ENCODE measurements at places on chromosomes 1 and 21.

DNA sequence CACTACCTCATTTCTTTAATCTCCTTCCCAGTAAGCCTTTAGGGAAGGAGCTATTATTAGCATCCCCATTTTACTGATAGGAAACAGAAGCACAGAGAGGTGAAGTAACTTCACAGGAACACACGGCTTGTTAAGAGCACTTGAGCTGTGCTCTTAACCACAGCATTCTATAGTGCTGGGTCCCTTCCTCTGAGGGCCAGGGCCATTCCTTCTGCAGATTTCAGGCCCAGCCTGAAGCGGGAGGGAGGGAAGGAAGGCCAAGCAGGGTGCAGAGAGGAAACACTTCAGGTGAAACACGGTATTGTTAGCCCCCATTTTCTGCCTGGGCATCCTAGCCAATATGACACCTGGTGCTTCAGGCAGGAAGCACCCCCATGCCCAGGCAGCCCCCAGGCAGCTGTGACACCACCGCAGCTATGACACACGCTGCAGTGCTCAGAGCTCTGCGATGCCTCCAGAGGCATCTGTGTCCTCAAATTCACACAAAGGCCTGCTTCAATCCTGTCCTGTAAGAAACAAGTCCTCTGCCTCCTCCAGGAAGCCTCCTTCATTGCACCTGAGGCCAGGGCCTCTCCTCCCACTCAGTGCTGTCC is 4.5 kb upstream of the EXTL1 start:
- no peak for DNase-seq

DNA sequence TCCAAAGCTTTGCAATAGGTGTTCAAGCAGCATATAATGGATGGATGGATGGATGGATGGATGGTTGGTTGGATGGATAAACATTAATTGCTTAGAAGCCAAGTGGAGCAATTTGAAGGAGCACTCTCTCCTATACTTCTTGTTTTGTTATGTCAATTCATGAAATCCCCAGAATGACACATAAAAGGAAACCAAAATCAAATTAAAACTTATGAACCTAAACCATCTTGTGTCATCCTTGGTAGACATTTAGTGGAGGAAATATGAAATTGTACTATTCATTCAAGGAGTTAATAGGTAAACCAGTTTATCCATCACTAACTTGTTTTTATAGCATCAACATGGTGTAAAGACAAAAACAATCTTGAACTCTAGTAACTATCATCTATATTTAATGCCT is 122.5 kb downstream of the NR5A2 start:
- DNase-seq, result no peak

DNA sequence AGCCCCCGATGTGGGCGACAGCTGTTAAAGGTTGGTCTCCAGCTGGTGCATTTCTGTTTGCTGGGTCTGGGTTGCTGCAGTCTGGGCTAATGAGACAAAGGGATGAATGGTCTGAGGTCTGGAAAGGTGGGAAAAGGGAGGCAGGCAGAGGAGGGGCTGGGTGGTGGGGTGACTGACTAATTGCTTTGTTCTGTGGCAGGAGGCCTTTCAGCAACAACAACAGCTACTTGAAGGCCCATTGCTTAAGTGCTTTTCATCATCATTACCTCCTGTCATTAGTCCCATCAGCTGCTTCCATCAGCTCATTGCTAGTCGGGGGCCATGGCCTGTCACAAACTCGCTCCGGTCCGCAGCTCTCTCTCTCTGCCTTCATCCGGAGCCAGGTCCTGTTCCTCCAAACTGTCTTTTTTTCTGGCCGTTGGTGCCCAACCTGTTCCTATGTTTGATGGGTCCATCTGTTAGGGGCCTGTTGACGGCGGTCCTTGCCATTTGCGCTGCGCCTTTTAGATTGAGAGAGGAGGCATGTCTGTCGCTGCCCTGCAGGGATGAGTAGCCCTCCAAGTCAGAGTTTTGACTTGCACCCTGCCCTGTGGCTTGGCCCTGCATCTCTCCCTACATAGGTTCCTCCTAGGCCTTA is 105.6 kb upstream of the PLXNA2 start:
- no peak for DNase-seq

DNA sequence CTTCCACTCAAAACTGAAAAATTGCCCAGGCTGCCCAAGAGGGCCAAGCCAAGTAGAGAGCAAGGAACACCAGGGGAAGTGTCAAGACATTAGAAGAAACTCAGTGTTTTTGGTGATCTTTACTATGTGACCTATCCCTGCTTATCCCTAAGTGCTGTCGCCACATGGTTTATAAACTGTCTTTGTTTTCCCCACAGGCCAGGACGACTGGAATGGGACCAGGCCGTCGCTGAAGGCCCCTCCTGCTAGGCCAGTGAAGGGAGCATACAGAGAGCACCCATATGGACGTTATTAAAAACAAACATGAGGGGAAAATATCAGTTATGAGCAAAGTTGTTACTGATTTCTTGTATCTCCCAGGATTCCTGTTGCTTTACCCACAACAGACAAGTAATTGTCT is 28.7 kb downstream of the KHDRBS1 start:
- no peak for DNase-seq

DNA sequence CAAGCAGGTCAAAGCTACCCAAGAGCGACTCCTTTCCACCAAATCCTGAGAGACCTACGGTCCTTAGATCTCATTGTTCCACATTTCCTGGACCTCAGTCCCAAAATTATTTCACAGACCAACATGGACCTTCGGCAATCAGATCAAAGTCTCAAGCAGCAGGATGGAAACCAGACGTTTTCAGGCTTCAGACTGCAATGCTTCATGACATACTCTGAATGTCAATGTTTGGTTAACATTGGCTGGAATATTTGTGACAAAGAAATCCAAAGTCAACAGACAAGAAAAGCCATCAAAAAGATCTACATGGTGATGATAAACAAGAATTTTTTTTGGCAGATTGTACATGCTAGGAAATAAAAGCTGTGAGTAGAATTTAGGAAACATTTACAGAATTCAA is 1057.3 kb downstream of the ADGRL2 start:
- no peak for DNase-seq

DNA sequence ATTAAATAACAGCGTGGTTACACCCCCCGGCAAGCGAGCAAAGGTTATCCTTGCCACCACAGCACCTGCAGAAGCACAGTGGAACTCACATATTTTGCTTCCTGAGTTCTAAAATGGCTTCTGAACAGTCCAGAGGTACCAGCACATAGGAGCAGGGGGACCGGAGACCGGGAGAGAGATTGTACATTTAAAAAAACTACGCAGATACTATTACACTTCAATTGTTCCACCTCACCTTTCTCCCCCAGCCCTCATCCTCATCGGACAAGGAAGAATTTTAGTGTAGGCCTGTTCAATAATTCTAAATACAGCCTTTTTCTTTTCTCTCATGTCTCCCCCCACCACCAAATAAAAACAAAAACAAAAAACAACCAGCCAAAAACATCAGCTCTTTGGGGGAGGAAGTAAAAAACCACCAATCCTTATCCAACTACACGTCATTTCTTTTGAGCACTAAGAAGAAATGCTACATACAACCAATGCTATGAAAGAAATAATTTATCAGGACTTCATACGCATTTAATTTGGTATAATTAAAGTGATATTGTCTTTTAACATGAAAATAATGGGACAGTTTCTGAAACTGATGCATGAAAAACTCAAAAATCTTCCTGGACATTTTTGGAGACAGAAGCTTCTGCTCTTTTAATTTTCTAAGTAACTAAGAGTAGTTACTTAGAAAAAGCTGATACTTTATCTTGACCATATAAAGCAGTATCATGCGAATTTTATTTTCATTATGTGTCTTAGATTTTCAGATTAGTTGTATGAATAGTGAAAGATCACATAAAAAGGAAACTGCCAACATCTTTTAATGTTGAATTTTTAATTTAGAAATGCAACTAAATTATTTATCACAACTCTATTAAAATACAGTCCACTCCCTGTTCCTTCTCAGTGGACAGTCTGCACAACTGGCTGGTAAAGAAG is 9.1 kb downstream of the CDKN2C start:
- DNase-seq, result no peak
